ENCODE measurements at places on chromosomes 7 and 10. TPM values are rescaled to one million over a fixed set of nuclear protein-coding genes. Genes with fewer than 3 reads are reported as not detected.
A peak's percentile ranks its signal among the peaks of the same experiment; 100 is the strongest.

GRCh38 chr7:13979671-13980435 lies 9.6 kb downstream of the ETV1 start:
- DNase-seq: peak; percentile 85

DNA sequence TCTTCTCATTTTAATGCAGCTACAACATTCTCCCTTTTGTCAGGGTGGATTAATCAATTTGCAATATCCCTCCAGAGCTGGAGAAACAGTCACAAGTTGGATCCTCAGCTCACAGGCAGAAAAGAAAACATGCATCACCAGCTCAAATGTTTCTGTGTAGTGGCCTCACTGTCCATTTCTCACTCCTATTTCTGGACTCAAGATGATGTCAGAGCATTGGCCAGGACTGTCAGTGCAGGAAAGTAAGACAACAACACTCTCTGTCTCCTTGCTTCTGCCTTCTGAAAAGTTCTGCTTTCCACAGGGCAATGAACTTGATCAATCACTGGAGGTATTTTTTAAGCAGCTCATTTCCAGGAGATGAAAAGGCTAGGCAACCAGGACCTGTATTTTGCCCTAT lies 8.2 kb upstream of the SVIL start:
- peak; percentile 87 for DNase-seq

GRCh38 chr7:21675255-21675654 lies 132.4 kb downstream of the DNAH11 start:
- no peak for DNase-seq

- peak; percentile 72 for DNase-seq
Observed at GRCh38 chr10:70742537-70743429, 42.4 kb downstream of the TBATA start.

GRCh38 chr10:96208946-96209345 lies 62.4 kb downstream of the BLNK start:
- DNase-seq: no peak

DNA sequence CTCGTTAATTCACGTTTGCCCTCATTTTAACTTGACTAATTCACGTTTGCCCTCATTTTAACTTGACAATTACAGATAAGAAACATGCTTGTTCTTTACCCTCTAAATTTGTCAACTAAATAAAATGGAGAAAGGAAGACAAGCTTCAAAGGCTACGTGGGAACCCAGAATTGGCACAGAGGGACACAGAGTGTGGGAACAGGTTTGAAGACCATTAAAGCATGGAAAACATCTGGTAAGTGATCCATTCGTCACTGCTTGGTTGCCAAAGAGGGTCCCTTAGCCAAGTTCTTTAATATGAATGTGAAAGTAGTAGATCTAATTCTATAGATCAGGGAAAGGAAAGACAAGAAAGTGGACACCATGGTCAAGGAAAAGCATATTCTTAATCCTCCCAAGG lies 57.2 kb downstream of the ITIH5 start:
- no peak for DNase-seq

GRCh38 chr7:20112696-20113095 lies 104.5 kb downstream of the MACC1 start:
- no peak for DNase-seq

DNA sequence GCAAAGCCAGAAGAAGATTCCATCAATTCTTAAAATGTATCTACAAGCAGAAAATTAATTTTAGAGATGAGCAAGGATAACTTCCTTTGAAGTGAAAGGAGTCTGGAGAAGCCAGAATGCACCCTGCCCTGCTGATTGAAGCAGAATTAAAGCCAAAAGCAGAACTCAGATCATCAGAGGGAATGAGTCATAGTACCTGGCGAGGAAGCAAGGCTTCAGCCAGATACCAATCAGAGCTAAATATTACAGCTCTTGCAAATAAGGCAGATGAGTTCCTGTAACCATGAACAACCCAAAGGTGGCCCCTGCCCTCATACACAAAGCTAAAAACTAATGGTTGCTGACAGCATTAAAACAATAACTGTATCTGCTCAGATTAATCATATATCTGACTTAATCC lies 10.4 kb downstream of the HTR7 start:
- DNase-seq: peak; percentile 37

- no peak for DNase-seq
Observed at GRCh38 chr7:1667566-1668395, 2.3 kb upstream of the ELFN1 start.

- DNase-seq: peak; percentile 96
Observed at GRCh38 chr10:33273295-33274002, 61.0 kb downstream of the NRP1 start.

GRCh38 chr10:116827214-116827671 lies 22.1 kb upstream of the ENO4 start:
- DNase-seq: no peak

DNA sequence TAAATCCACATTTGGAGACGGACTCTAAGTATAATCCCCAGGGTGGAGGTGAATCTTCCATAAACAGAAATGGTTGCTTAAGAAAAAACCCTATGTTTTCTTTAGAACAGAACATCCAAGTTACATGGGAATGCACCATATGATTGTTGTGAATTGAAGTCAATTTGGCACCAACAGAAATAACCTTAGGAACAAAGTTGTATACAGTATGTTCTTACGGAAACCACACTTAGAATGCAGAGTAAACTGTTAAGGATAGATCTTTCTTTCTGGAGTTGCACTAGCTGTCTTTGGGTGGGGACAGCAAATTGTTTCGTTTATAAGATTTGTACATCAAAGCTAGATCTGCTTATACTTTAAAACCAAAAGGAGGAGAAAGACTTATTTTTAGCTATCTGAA lies 316.4 kb downstream of the PTEN start:
- DNase-seq: no peak

GRCh38 chr7:104254696-104255095 lies 46.9 kb upstream of the ORC5 start:
- no peak for DNase-seq

- no peak for DNase-seq
Observed at GRCh38 chr10:132542819-132543218, 5.2 kb downstream of the INPP5A start.

GRCh38 chr10:70858759-70859158 lies 29.6 kb downstream of the PCBD1 start:
- DNase-seq: no peak

DNA sequence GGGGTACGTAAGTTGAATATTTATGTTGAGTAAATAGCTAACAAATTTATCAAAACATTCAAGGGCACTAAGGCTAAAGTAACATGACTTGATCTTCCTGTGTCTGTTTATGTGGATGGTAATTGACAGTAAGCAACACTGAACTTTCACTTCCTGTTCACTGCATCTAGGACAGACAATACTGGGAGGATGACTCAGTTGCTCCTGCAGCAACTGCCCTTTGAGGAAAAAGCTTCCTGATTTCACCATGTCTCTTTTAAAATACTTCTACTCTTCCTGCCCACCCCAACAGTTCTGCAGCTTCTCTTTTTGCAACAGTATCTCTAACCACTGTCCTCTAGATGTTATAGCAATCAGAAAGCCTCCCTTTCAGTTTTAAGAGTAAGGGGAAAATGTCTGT lies 76.6 kb upstream of the HGF start:
- DNase-seq: peak; percentile 74

GRCh38 chr10:116808706-116809105 lies 40.6 kb upstream of the ENO4 start:
- DNase-seq: no peak

GRCh38 chr7:94420328-94420727 lies 25.6 kb downstream of the COL1A2 start:
- DNase-seq: peak; percentile 35

- peak; percentile 3 for DNase-seq
Observed at GRCh38 chr7:46682836-46683624, 762.0 kb upstream of the IGFBP3 start.

DNA sequence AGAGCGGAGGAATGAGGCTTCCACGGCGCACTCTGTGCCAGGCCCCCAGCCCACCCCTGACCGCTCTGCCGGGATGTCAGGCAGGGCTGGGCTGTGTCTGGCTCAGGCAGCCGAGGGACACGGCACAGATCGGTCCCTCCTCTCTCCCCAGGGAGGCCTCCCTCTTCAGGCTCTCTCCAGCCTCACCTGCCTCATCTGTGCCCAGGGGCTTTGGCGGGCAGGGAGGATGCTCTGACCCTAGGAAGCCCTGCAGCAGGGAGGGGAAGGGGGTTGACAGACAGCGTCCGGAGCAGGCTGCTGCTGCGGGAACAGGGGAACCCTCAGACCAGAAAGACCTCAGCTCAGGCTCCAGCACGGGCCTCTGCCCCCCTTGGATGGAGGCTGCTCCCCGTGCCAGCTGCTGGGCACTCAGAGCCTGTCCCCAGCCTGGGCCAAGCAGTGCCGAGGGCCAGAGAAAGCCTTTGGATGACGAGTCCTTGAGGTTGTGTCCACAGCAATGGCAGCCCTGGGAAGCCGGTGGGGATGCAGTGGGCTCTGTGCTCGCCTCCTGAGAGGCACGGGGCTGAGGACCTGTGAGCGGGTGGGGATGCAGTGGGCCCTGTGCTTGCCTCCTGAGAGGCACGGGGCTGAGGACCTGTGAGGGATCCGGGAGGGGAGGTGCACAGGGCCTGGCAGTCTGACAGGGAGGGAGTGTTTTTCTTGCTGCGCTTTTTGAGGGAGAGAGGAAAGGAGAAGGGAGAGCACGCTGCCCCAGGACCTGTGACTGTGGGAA lies 66.9 kb downstream of the FOXL3 start:
- no peak for DNase-seq

DNA sequence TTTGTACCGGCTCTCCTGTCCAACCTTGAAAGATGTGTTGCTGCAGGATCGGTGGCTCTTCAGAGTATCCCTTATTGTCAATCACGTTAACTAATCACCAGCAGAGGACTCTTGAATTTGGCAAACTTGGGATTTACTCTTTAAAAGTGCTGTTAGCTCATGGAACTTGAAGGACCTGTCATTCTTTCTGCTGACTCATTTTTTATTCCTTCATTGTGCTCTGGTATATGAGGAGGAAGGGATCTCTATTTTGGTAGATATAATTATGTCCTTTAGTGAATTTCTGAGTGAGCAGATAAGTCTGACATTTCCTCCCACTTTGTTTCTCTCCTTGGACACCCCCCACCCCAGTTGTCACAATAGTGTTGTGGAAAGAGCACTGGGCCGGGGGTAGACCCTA lies 175.1 kb upstream of the HDAC9 start:
- DNase-seq: no peak

DNA sequence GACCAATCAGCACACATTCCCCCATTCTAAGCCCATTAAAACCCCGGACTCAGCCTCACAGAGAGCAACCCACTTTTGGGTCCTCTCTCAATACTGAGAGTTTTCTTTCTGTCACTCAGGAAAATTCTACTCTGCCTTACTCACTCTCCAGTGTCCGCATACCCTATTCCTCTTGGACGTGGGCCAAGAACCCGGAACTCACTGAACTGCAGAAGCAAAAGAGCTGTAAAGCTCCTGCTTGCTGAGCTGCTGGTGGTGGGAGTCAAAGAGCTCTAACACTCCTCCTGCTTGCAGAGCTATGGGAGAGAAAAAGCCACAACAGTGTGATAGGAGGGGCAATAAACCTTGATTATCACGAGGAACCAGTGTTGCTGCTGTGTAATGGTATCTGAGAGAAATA lies 386.9 kb downstream of the POM121L12 start:
- no peak for DNase-seq

Gene ATRNL1
- 0.13 TPM for polyA plus RNA-seq

Gene CHST15
- 0.10 TPM for polyA plus RNA-seq

Gene A1CF
- polyA plus RNA-seq: not detected

Gene PIP
- polyA plus RNA-seq: not detected

Gene NXPH1
- not detected for polyA plus RNA-seq

Gene MARVELD1
- 68.1 TPM for polyA plus RNA-seq

Gene C7orf57
- polyA plus RNA-seq: not detected

Gene ELN
- 15.3 TPM for polyA plus RNA-seq

Gene ZNF503
- polyA plus RNA-seq: 5.8 TPM

Gene HHEX
- polyA plus RNA-seq: 7.7 TPM

Gene LIPA
- 23.1 TPM for polyA plus RNA-seq

Measured in IMR-90 (cell line).